ENCODE measurements at places on chromosomes 4 and X.
A peak's percentile ranks its signal among the peaks of the same experiment; 100 is the strongest.

DNA sequence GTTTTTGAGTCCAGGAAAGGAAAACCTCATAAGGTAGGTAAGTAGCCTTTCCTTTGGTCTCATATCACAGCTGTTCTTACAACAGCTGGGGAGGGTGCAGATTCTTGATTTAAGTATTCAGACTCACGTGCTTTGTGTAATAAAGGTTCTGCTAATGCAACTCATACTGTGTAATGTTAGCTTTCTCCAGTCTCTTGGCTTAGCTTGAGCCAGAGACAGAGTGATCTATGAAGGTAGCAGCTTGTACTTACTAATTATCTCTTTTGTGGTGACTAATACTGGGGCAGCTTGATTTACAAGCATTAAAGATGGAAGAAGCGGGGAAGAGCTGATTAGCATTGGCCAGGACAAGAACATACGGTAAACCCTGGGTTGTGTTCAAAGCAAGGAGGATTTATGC lies 80.3 kb downstream of the LNX1 start:
- DNase-seq = no peak

GRCh38 chrX:84737471-84737871 lies 235.2 kb upstream of the HDX start:
- DNase-seq = no peak

DNA sequence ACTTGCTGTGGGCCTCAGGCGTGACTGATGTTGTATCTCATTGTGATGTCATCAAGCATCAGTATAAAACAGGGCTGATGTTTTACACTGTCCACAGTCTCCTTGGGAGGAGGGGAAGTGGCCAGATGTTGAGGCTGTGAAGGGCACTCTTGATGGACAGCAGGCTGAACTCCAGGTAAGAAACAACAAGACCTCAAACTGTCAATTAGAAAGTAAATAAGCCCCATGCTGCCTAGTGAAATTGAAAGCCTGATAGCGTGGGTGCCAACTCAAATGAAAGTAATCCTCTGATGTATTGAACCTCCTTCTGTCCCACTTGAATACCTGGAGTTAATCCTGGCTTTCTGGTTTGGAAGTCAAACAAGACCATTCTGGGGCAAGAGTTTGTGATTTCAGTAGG lies 19.7 kb downstream of the VSIG1 start:
- no peak for DNase-seq

DNA sequence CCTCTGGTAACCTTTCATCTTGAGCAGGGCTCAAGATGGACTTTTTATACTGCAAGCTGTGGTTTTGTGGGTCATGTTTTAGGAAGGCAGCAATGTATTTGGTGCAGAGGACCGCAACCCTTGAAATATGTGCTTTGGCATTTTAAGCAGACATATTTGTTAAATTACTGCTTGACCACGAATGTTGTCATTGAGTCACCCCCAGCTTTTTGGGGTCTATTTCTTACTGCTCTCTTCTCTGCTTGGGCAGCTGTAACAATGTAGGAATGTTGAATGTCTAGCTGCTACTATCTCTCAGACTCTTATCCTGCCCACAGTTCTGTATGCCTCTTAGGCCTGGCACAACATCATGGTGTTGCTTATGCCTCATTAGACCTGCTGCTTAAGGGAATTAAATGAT lies 6.0 kb downstream of the RBPJ start:
- DNase-seq = no peak

- DNase-seq = peak; percentile 45
Measured at GRCh38 chrX:110167952-110168451, 149.9 kb downstream of the AMMECR1 start.

GRCh38 chr4:42649870-42650269 lies 7.0 kb downstream of the ATP8A1 start:
- DNase-seq = no peak

GRCh38 chr4:162952232-162952631 lies 214.5 kb downstream of the NAF1 start:
- DNase-seq = no peak

- no peak for DNase-seq
Measured at GRCh38 chr4:7472442-7473013, 37.8 kb upstream of the PSAPL1 start.

DNA sequence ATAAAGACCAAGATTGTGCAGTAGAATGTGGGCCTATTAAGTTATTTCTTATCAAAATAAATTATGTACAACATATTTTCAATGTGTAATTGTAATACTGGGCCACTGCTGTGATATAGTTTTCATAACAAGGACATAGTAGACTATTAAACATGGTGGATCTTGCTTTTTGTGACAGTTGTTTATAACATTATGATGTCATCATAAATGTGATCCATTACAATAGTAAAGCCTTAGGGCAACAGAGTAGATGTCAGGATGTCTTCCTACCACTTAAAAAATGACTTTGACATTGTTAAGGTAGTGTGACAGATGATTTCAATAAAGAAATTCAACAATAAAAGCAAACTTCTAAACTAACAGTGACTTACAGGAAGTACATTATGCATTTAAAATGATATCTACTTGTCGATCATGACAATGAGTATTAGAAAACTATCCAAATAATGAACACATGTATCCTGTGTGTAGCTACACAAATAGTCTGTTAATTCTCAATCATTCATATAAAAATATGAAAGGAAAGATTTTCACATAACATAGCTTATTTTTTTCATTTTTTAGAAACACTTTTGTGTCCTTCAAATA lies 5.3 kb upstream of the AGA start:
- DNase-seq = no peak

DNA sequence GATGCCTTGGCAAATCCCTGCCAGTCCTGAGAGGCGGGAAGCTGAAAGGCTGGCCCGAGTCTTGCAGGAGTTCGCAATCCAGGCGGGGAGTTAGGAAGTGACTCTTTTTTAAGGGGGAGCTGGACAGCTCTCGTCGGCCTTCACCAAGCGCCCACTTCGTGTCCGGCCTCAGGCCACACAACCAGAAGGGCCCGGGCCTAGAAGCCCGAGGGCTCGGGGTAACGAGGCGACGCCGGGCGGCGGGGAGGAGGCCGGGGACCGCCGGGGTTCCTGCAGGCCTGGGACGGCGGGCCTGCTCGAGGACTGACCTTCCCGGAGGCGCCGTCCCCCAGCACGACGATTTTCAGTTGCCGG lies 395 bp downstream of the RAB28 start:
- peak; percentile 4 for DNase-seq

DNA sequence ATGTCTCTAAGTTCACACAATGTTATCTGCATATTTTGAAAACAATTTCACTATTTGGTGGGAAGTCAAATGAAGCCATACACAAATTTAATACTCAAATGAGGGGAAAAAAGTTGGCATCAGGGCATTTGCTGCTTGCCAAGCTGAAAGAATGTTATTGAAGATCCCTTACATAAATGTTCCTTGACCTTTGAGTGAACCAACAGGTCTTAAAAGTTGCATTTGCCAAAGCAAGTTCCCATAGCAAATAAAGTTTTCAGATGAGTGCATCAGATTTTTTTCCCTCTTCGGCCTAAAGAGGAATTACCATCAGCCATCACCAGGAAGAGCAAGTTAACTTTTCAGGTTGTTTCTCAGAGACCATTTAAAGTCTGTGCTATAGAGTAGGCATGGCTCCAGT lies 115.9 kb downstream of the COX18 start:
- no peak for DNase-seq

All from activated T-helper 9 cell treated with anti-CD3 and anti-CD28 coated beads, Interleukin-2, amount 50 U/mL, for 16 hours (primary cell).